ENCODE measurements at places on chromosomes 1 and 21. TPM values are rescaled to one million over a fixed set of nuclear protein-coding genes. Genes with fewer than 3 reads are reported as not detected.

GRCh38 chr1:15424981-15425380 is 13.3 kb upstream of the CTRC start:
- DNase-seq: no peak

- DNase-seq: no peak
These were observed 292.8 kb downstream of the DISC1 start for GRCh38 chr1:231919239-231919885.

EVA1B gene
- total RNA-seq: 10.6 TPM

- DNase-seq: no peak
These were observed 4.0 kb downstream of the TOMM40L start for GRCh38 chr1:161229896-161230295.

GRCh38 chr1:225607355-225607754 is 45.6 kb downstream of the ENAH start:
- no peak for DNase-seq

DNA sequence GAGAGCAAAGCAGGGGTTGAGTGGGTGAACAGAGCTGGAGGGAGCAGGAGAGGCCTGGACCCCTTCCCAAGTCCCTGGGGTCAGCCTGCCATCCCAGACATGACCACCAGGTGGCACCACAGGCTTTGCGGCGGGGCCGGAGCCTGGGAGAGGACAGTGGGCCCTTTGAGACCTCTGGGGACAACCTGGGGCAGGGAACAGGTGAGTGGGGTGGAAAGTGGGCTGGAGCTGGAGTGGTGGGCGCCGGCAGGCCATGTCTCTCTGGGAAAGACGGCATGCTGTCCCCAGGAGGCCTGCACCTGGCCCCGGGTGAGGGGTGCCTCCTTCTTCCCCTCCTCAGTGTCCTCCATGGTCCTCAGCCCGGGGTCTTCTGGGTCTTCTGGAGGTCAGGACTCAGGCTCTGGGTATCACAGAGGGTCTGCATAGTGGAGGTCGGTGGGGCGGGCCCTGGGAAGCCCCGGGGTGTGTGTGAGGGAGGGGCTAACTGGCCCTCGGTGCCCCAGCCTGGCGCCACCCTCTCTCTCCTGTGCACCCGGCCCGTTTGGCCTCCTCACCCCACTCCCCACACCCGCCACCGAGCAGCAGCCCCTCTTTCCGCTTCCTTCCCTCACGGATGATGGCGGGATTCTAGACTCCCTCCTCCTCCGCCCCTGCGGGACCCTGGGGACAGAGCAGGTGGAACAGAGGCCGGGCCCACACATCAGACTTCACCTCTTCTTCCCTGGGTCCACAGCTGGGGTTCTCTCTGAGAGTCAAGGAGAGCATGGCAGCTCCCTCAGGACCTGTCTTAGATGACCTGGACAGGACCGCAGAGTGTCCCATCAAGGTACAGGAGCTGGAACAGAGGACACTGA is 28.5 kb upstream of the PKP1 start:
- DNase-seq: peak; percentile 56

DNA sequence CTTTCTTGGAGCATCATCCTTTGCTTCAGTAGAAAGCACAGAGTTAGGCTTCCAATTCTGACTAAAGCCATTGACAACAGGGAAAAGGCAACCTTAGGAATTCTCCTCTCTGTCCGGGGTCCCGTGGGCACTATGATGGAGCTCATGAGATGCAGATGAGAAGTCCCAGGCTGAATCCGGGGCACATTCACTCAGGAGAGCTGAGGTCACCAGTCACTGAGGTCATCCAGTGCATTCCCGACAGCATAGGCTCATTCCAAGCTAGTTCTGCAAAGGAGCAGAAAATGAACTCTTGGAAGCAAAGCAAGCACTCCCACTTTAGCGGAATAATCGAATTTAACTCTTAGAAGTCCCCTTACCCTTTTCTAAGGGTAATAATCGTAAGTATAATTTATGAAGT is 6.8 kb downstream of the CR1 start:
- no peak for DNase-seq

DNA sequence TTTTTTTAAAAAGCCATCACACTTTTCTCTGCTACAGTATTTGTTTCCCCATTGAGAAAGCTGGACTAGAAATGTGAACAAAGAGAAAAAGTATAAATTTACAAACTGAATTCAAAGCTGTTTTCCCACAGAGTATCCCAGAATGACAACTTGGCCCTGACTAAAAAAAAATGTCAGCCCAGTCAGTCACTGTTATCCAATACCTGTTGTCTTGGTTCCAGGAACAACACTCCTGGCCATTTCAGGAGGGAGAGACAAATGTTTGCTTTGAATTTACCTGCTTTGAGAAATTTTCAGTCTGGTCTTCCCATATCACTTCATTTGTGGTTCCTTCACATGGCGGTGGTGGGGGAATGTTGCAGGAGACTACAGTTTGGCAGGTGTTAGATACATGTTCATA is 46.2 kb downstream of the COLGALT2 start:
- DNase-seq: no peak

DR1 gene
- 37.7 TPM for total RNA-seq

- DNase-seq: peak; percentile 63
These were observed 581 bp downstream of the SSU72 start for GRCh38 chr1:1573843-1574720.

UBXN10 gene
- 1.4 TPM for total RNA-seq

DNA sequence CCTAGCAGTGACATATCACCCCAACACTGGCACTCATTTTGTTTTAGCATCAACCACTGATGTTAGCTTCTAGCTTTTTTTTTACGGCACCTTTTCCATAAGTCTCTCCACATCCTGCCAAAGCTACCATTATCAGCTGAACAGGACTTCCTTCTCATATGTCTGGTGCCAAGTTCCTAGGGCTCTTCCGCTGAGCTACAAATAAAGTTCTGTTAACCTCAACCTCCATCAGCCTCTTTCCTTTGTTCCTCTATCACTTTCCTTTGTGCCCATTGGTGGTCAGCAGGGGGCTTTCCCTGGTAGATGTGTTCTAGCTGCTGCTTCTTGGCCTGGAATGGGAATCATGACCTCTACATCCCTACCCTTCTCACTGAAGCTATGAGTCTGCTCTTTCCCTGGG is 163.8 kb downstream of the FAF1 start:
- DNase-seq: no peak

AXDND1 gene
- not detected for total RNA-seq

DNA sequence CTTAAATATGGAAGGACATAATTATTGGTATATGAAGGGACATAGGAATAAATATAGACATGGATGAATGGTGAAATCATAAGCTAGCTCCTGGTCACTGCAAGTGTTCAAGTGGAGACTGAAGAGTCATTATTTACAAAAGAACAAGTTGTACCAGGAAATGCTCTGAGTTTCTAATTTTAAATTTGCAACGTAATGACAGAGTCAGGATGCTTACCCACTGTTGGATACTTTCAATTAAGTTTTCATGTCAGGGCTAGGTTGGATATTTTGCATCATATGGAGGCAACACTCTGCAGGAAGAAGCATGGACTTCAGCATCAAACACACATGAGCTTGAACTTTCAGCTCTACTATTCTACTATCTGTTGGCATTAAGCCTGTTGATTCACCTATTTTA is 499.6 kb upstream of the C1orf87 start:
- DNase-seq: no peak

DNA sequence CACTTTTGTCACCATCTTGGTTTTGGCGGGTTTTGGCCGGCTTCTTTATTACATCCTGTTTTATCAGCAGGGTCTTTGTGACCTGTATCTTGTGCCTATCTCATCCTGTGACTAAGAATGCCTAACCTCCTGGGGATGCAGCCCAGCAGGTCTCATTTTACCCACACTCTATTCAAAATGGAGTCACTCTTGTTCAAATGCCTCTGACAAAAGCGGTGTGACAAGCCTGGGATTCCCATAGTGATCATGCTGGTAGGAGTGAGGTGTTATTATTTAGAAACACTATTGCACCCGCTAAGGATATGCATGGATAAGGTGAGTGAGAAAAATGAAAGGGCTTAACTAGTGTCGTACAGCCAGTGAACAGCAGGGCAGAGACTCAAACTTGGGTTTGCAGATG is 111.7 kb upstream of the COA6 start:
- no peak for DNase-seq

DNA sequence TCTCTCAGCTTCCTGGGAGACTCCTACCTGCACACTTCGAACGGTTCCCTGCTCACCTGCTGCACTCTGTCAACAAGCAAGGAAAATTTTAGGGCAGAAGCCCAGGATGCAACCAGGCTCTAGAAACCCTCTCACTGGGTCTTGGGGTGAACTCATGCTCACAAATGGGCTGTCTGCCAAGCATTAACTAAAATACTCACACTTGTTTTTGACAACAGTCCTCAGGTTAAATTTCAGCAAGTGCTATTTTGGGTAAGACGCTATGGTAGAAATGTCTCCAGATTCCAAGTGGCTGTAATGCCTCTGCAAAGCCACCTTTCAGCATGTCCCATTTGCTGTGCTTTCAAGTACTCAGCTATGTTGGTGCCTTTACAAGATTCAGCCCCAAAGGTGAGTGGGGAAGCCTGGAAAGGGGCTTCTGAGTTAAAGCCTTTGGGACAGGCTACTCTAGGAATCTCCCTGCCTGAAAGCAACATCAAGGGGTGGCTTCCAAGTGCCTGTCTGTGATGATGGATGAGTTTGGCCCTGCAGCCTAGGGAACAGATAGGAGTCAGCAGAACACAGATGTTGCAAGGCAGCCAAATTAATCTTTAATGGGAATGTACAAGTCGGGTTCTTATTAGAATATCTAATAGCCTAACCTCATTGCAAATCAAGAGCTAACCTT is 211.9 kb upstream of the SPAG17 start:
- DNase-seq: no peak

- DNase-seq: no peak
These were observed 36.7 kb downstream of the ERI3 start for GRCh38 chr1:44318097-44319088.

GRCh38 chr1:203219934-203220333 is 9.5 kb downstream of the CHIT1 start:
- DNase-seq: no peak

DNA sequence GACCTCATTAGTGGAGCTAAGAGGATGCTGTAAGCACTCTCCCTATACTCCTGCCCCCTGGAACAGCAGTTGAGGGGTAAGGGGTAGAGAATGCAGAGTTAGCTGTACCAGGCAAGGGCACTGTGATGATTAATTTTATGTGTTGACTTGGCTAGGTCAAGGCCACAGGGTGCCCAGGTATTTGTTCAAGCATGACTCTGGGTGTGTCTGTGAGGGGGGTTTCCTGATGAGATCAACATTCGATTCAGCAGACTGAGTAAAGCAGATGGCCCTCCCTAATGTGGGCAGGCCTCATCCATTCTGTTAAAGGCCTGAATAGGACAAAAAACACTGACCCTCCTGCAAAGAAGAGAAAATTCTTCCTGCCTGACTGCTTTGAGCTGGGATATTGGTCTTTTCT is 110.8 kb downstream of the KCND3 start:
- DNase-seq: no peak

KIAA1614 gene
- 9.1 TPM for total RNA-seq

ZNF593OS gene
- not detected for total RNA-seq

LCE3E gene
- total RNA-seq: not detected

GRCh38 chr1:159923203-159924024 is 1.9 kb downstream of the TAGLN2 start:
- peak; percentile 89 for DNase-seq

RPTN gene
- not detected for total RNA-seq

- DNase-seq: no peak
These were observed 1.5 kb downstream of the RALGPS2 start for GRCh38 chr1:178726545-178726944.

GRCh38 chr1:193183019-193183627 is 3.3 kb downstream of the B3GALT2 start:
- DNase-seq: no peak

- peak; percentile 58 for DNase-seq
These were observed 819 bp upstream of the GPR3 start for GRCh38 chr1:27391511-27392095.

DNA sequence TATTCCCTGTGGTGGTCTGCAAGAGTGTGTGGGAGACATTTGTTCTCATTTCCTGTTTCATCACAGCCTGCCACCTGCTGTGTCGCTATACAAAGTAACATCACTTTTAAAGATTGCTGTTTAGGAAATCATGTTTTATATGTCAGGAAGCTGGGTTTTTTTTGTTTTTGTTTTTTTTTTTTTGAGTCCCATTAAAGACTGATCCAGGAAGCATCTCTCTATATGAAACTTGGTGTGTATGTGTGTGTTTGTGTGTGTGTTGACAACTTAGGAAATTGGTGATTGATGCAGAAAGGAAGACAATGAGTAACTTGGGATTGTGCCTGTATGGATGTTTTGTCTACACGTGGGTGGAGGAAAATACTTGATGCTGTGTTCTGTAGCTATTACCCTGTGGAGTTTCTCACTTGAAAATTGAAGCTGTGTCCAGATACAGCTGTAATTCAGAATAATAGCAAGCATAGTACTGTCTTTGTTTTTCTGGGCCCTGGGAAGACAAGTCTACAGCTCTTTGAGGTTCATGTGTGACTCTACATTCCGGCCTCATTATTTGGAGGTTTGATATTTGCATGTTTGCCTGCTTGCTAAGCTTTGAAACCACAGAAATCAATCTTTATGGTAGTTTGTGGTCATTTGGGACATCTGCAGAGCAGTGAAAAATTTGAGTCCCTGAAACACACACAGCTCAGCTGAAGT is 47.9 kb downstream of the LAMC1 start:
- DNase-seq: no peak

C1QTNF12 gene
- 0.55 TPM for total RNA-seq

DNA sequence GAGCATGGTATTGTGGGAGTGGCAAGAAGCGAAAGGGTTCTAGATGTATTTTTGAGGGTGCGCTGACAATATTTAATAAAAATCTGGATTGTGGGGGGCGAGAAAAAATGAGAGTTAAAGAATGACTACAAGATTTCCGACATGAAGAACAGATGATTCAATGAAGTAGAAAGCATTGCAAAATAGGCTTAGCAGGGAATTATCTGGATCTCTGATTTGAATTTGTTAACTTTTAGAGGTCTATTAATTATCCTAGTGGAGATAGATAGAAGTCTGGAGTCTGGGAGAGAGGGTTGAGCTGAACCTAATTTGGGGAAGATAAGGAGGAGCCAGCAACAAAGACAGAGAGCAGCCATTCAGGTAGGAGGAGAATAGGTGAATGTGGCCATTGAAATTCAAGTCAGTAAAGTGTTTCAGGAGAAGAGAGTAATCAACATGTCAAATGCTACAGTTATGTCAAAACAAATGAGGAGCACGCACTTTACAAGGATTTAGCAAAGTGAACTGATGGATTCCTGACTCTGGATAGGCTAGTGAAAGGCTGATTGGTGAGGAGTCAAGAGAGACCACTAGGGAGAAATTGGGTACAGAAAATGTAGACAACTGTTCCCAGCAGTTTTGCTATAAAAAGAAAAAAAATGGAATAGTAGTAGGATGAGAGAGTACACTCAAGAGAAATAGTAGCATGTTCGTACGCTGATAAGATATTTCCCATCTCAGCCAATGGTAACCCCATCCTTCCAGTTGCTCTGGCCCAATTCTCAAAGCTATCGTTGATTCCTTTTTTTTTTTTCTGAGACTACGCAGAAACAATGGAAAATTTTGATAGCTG is 393.2 kb upstream of the CXADR start:
- DNase-seq: no peak

- no peak for DNase-seq
These were observed 2.4 kb upstream of the SLC44A3 start for GRCh38 chr1:94817712-94818111.
